A549 (cell line): ENCODE measurements at places on chromosomes 1 and 21. TPM values are rescaled to one million over a fixed set of nuclear protein-coding genes. Genes with fewer than 3 reads are reported as not detected.

DNA sequence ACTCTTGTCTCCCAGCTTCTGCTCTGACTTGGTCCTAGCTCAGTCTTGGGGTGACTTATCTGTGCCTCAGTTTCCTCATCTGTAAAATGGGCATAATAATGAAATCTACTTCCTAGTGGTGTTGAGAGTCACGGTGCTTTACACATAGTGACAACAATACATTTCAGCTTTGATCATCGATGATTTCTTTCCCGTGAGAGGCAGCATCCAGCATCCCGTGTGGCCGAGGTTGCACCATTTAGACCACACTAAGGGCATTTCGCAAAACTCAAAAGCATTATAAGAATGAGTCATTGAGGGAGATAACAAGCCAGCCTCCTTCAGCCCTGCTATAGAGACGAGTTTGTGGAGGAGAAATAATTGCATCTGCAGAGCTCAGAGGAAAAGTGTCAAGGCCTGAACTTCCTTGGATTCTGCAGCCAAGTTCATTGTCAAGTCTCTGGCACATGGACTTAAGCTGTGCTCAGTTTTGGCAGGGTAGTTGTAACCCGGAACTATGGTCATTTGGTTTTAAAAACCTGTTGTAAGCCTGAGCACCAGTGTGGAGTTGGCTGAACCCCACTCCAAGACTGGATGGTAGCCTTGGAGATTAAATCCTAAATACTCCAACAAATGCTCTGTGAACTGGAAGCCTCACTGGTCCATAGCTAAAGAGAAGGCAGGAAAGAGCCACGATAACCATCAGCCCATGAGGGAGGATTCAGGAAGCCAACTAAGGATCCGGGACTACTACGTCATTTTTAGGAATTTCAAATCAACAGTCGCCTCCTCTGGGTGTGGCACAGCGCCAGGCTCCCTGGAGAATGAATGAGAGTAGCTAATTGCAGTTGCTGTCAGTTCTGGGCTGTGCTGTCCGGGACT, 64.2 kb downstream of the TCP10L start:
- no peak for DNase-seq

Gene LHX8
- 1.8 to 3.3 TPM (median 3.0 TPM) in 3 replicates for polyA plus RNA-seq

DNA sequence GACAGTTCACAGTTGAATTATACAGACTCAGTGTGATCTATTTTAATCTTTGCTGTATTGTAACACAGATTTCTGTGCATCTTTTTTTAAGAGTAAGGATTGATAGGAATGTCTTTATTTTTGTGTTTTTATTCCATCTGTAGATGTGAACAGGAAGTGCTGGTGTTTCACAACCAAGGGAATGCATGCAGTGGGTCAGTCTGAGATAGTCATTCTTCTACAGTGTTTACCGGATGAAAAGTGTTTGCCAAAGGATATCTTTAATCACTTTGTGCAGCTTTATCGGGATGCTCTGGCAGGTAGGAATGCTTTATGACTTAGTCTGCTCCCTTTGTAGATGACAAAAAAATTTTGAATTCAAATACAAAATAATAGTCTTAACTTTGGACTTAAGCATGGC, 84.5 kb downstream of the CC2D1B start:
- DNase-seq, result no peak

- DNase-seq, result no peak
Observed at GRCh38 chr1:29436181-29436785, 200.0 kb downstream of the PTPRU start.

DNA sequence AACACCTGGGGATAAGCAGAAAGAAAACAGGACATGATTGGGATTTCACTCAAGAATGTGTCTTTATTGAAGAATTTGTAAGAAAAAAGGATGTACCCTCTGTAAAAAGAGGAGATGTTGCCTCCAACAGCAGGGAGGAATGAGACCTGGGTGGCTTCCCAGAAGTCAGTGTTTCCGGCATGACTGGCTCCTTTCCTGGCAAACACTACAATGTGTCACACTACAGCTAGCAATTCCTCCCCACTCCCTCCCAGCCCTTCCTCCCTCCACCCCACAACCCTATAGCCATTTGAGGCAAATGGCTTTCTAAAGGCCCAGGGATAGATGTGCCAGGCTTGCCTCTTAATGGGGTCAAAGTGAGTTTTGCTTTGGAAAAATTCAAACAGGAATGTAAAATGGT, 11.5 kb upstream of the COL8A2 start:
- DNase-seq, result no peak

Gene OR10J5
- not detected in 3 replicates for polyA plus RNA-seq

Gene TMEM82
- not detected in 3 replicates for polyA plus RNA-seq

DNA sequence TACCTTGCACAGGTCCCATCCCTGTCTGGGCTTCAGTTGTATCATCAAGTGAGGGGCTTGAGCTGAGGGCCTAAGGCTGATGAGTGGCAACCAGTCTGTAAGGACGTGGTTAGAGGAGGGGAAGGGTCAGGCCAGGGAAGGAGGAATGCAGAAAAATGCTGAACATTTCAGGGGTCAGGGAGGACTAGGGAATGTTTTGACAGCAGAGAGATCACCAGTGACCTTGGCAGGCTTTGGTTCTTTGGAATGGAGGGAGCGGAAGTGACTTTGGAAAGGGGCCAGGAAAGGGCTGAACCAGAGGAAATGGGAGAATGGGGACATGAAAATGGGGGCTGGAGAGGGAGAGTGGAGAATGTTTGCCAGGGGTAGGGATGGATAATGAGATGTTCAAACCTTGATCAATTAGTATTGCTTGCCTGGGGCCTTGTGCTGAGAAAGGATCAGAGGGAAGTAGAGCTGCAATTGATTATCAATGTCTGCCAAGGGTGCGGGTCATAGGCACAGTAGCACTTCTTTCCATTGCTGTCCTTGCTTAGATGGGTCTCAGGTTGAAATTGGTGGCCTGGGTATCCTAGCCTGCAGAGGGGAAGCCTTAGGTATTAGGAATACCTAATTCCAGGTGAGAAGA, 7.4 kb downstream of the LDLRAP1 start:
- DNase-seq, result no peak

Gene TMEM240
- polyA plus RNA-seq, result 0.55 to 1.1 TPM (median 1.1 TPM) in 3 replicates

GRCh38 chr1:12505639-12506280, 112.2 kb downstream of the DHRS3 start:
- no peak for DNase-seq

Gene SDE2
- 8.4 to 9.2 TPM (median 8.8 TPM) in 3 replicates for polyA plus RNA-seq

GRCh38 chr1:213962508-213962907, 25.3 kb upstream of the PROX1 start:
- no peak for DNase-seq

Gene TTC39A
- 1.4 to 2.0 TPM (median 1.7 TPM) in 3 replicates for polyA plus RNA-seq

Gene TRNP1
- 68.5 to 86.3 TPM (median 73.9 TPM) in 3 replicates for polyA plus RNA-seq

Gene TDRD5
- 0.08 to 0.29 TPM (median 0.26 TPM) in 3 replicates for polyA plus RNA-seq

Gene ETNK2
- 2.3 to 3.5 TPM (median 3.4 TPM) in 3 replicates for polyA plus RNA-seq

Gene TRIM67
- 0.23 to 0.50 TPM (median 0.26 TPM) in 3 replicates for polyA plus RNA-seq

GRCh38 chr1:55053265-55053954, 14.1 kb downstream of the PCSK9 start:
- no peak for DNase-seq

DNA sequence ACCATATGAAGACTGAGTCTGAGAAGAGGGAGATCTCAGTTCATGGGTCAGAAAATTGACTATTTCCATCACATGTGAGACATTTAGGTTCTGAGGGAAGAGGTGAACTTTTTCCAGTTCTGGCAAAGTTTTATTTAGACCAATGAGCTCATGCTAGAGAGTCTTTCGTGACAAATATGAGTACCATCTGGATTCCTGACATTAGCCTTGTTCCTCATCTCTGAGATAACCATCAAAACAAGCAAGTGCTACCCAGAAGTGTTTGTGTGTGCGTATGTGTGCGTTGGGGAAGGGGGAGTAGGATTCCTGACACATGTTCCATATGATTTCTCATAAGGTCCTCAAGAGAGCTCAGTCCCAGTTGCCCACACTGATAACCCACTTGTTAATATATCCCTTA, 120.6 kb downstream of the FASLG start:
- DNase-seq, result no peak

DNA sequence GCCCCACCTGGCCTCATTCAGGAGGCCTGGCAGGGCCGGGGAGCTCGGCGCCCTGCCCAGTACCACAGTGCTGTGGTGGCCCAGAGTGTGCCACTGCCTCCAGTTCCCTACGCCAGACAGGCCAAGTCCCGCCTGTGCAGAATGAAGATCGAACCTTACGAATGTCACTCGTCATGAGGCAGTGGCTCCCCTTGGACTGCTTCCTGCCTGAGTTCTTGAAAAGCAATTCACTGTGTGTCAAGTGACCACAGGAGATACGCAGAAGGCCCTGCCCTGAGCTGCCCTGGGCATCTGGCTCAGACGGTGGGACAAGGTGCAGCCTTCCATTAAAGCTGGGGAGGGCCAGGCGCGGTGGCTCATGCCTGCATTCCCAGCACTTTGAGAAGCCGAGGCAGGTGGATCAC, 49.6 kb upstream of the LRP8 start:
- no peak for DNase-seq

Gene RAB7B
- 0.20 to 0.37 TPM (median 0.30 TPM) in 3 replicates for polyA plus RNA-seq

- no peak for DNase-seq
Observed at GRCh38 chr1:1179346-1179982, 5.8 kb downstream of the TTLL10 start.

DNA sequence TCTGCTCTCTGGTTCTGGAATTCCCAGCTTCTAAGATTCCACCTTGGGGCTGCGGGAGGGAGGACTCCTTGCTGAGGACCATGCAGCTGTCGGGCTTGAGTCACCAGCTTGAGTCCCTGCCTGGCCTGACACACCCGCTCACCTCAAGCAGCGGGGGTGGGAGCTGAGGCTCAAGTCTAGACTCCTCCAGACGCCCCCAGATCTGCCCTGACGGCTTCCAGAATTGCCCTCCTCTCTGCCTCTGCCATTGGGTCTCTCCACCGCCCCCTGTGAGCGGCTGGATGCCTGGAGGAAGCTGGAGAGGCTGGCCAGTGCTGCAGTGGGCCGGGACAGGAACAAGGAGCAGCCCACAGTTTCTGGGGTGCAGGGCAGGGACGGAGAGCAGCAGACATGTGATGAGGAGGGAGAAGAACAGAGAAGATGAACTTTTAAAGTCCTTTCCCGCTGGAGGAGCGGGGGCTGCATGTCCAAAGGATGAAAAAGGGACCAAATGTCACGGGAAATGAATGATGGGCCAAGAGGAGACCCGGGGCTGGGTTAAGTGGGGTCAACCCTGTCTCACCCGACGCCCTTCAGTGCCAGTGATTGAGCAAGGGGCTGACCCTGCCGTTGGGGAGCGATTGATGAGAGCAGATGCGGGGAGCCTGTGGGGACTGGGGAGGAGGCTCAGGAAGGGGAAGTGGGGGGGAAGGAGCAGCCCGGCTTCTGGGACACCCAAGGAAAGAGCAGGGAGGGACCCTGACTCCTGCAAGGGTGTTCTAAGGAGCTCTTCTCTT, 13.5 kb downstream of the CRABP2 start:
- no peak for DNase-seq

- DNase-seq, result peak; percentile 60
Observed at GRCh38 chr1:242579528-242580235, 55.2 kb upstream of the PLD5 start.
